Choroid plexus epithelial cell (primary cell): ENCODE measurements at places on chromosomes 6 and 20.

GRCh38 chr6:72560721-72561593, 60.9 kb upstream of the KCNQ5 start:
- no peak for DNase-seq

GRCh38 chr6:139376017-139376330, 1.5 kb upstream of the CITED2 start:
- DNase-seq, result peak; percentile 72

- peak; percentile 71 for DNase-seq
Observed at GRCh38 chr6:159170333-159170672, 1.1 kb downstream of the FNDC1 start.

DNA sequence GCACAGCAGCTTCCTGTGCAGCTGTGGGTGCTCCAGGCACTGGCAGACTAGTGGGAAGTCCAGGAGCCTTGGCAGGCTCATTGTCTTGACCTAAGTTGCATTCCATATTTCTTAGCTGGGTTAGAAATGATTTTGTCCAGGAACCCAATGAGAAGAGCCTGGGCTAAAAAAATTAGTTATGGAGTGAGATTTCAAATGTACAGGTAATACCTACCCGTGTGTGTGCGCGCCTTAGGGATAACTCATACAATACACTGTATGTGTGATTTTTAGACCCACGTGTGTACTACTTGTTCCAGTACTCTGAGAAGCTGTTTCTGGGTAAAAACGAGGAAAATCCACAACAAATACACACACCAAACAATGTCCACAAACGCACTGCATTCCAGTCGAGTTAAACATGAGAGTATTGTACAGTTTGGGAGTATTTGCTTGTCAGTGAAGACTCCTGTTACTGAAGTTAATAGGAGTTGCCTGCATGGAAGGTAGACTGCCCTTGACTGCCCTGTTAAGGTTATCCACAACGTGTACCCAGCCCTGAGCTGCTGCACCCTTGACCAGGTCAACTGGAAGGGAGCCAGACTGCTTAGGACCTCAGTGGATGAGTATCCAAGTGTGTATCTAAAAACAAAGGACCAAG, 1.4 kb downstream of the PAQR8 start:
- peak; percentile 34 for DNase-seq

GRCh38 chr20:14260367-14260766, 77.0 kb downstream of the FLRT3 start:
- DNase-seq, result no peak

DNA sequence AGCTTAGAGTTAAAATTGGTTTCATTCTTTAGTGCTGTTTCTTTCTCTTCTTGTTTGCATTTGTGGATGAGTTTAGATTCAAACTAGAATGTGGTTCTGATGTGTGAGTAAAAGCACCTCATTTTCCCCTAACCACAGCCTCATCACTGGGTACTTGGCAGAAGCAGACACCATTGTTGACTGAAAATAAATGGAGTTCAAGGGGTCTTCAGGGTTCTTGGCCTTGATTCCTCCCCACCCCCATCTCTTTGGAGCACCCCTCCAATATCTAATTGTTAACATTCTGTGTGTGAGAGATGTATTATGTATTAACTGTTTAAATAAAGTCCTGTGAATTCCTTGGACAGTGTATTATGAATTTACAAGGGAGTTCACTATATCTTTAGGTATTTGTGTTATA, 59.6 kb downstream of the JARID2 start:
- DNase-seq, result no peak

DNA sequence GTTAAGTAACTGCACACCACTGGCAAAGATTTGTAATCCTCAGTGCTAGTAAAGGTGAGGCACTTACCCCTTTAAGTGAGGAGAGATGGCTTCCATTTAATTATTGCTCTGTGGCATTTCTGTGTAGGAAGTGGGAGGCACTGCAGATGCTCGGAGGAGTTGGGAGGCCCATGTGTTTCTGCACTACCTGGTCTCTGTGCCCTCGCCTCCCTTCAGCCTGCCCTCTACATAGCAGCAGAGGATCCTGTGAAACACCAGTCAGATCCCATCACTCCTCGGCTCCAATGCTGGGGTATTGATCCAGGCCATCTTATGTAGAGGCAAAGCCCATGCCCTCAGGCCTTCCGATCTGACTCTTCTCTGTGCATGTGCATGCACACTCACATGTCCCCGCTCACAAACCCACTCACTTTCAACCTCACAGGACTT, 67.0 kb downstream of the SLX4IP start:
- no peak for DNase-seq

DNA sequence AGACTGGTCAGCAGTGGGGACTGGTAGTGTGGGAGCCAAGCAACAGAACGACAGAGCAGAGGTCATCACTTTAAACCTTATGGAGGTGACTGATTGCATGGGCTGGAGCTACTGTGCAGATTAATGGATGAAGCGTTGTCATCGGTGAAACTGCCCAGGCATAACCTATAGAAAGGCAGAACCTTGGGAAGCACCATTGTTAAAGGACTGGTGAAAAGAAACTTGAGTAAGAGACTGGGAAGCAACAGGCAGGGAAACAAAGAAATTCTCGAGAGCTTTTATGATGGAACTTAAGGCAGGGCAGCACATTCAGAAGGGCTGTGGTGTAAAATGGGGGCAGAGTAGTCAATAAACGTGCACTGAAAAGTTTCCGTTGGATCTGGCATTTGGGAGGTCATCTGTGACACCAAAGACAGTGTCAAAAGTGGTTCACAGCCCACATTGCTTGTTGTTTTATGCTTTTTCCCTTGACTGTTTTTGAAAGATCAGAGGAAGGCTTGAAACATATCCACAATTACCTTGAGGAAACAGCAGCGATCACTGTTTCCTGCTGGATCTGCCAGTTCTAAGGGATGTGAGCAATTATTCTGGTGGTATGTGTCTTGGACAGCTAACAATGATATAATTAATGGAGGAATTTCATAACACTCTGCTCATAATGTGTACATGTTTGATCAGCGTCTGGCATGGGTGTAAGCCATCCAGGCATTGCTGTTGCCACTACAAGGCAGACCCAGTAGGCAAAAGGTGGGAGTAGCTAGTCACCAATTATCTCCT, 62.7 kb downstream of the LRRC1 start:
- no peak for DNase-seq

- DNase-seq, result no peak
Observed at GRCh38 chr6:73968221-73968757, 272.3 kb downstream of the CD109 start.

DNA sequence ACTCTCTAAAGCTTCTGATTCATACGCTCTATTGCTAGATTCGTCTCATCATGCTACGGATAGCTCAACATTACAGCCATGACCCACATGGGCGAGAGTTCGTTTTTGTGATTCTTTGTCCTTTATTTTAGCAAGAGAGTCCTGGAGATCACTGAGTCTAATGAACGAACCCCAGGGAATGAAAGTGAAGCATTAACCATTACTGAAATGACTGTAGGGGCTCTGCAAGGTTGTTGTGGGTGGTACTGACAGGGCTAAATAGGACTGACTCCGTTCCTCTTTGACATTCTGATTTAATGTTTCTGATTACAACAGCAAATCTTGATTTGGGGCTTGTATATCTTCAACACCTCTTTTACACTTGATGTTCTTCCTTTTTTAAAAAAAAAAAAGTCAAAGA, 13.7 kb upstream of the RTF2 start:
- no peak for DNase-seq

DNA sequence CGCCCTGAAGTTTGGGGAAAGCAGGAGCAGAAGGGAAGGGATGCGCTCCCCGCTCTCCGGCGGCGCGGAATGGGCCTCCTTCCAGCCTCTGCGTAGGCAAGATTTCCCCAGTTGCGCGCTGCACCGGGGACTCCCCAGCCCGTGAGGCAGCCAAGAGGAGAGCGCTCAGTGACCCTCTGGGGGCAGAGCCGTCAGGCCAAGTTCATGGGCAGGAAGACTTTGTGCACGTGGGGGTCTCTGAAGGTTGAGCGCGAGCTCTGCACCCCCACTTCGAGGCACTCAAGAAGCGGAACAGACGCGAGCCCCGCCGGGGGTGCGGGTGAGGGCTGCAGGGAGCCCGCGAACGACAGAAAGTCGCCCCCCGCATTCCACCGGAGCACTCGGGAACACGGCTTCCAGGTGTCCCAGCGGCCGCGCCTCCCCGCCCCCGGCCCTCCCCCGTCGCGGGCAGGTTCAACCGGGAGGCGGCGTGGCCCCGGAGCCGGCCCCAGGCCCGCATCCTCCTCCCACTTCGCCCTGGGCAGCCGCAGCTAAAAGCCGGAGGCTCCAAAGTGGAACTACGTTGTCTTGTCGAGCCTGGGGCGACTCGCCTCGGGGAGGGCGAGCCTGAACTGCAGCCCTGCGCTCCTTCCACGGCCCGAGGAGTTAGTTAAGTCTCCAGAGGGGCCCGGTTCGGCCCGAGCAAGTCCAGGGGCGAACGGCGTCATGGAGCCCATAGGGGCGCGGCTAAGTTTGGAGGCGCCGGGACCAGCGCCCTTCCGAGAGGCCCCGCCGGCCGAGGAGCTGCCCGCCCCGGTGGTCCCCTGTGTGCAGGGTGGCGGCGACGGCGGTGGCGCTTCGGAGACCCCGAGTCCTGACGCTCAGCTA, at the start of gene PPP1R3G:
PPP1R3G (plus strand) TSS at position 561 of the 867 bp plus-strand sequence; CDS start at position 706, 145 bp downstream.
- peak; percentile 80 for DNase-seq

- peak; percentile 29 for DNase-seq
Observed at GRCh38 chr6:40796260-40797221, 209.4 kb upstream of the LRFN2 start.

DNA sequence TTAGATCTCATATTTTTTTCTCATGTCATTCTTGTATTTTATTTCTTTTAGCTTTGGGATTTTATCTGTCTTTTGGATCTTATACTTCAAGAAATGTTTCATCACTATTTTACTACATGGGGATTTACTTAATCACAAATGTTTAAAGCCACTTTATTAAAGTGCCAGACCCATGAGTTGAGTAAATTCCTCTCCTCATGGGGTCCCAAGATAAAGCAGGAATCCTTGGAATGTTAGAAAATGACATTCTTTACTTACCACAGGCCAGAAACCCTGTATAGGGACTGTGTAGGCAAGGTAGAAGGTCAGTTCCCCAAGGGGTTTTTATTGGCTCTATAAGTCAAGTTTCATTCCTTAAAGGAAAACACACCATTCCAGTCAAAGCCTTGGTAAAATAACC, 28.4 kb upstream of the OR2J2 start:
- DNase-seq, result no peak

DNA sequence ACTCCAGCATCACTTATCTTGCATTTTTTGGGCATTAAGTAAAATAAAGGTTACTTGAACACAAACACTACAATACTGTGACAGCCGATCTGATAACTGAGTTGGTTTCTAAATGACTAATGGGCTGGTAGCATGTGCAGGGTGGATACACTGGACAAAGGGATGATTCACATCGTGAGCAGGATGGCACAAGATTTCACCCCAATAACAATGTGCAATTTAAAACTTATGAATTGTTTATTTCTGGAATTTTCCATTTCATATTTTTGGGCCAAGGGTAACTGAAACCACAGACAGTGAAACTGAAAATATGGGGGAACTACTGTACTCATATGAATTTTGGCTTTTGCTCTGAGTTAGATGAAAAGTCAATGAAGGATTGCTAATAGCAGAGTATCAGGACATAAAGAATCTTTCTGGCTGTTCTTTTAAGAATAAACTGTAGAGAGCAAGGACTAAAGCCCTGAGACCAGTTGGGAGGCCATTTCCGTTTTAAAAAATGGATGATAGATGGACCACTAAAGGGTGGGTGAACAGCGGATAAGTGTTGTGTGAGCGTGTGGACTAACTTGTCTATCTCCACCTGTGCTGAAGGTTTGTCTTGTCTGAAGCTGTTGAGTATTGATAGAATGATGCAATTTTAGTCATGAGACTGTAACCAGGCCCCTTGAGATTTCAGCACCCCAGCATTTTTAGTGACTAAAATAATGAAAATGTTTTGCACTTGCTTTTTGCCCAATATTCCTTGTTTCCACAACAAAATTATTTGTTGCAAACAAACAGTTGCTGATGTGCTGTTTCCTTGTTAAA, 8.2 kb downstream of the SPINT3 start:
- DNase-seq, result no peak

DNA sequence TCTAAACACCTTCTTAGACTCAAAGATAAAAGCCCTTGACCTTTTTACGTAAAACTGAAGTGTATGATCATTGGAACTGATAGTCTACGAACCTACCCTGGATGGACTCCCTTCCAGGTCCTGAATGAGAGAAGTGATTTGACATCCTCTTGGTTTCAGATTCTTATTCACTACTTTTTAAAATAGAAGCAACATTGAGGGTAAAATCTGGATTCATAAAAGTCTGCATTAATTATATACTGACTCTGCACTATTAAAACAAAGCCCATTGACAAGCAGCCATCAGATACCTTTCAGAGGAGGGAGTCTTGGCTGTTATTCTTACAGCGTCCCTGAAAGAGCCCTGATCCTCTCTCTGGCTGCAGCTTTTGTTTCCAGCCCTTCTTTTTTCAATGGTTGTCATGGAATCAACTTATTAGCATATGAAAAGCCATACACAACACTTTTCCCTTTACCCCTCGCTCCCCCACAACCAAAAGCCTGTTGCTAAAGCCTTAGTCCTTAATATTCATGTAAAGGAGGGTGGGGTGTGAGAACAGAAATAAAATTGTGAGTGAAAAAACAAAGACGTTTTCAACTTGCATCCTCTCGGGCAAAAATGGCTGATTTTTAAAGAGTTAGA, 270.0 kb upstream of the MARCKS start:
- DNase-seq, result no peak

DNA sequence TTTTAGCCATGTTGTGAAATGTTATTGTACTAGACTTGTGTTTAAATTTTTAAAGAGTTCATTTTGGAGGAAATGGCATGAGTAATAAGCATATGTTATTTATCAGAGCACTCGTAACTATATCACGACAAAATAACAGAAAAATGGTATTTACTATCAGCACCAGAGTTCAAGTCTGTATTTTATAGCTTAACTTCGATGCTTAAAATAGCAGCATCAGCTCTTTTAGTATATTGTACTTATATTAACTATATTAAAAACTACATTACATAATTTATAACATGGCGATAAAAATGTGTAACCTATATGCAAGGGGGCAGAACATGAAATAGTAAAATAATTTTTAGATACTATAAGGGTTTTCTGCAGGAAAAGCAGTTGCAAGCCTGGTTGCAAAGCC, 52.9 kb downstream of the ABRACL start:
- DNase-seq, result no peak

- peak; percentile 11 for DNase-seq
Observed at GRCh38 chr6:41040101-41040939, 1.3 kb upstream of the UNC5CL start.

GRCh38 chr6:73340048-73340447, 14.0 kb downstream of the DPPA5 start:
- DNase-seq, result peak; percentile 8

DNA sequence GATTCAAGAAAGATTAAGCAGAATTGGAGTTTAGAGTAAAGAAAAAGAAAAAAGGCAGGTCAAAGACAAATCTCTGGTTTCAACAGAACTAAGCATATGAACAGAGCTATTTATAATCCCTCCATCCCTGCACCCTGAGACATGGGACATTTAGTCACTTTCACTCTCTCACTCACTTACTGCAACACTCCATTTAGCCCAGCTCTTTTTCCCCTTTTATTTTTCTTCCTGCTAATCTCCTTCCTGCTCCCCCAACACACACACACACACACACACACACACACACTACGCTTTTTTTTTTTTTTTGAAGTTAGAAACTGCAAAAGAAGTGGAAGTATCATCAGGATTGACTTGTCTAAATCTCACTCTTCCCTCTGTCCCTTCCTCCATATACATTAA, 45.1 kb upstream of the TBC1D7 start:
- peak; percentile 45 for DNase-seq
